GM19239 (cell line): ENCODE measurements at places on chromosomes 11 and 22.

DNA sequence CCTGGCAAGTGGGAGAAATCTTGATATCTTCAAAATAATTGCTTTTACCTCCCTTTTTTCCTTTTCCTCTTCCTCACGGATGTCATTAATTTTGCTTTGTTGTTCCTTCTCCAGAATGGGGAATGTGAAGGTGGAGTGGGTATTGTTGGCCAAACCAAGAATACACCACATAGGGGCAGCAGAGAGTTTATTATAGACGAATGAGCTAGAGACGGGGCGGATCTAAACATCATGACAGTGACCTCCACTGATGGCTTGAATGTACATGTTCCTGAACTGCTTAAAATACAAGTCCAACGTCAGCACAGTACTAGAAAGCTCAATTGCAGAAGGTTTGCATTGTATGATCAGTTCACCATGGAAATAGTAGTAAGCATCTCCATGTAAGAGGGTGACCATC is 122.3 kb upstream of the SNX19 start:
- no peak for DNase-seq

GRCh38 chr11:65212226-65212801 is 30.6 kb downstream of the CAPN1 start:
- no peak for DNase-seq

GRCh38 chr22:27581688-27582087 is 219.9 kb downstream of the MN1 start:
- DNase-seq = no peak

DNA sequence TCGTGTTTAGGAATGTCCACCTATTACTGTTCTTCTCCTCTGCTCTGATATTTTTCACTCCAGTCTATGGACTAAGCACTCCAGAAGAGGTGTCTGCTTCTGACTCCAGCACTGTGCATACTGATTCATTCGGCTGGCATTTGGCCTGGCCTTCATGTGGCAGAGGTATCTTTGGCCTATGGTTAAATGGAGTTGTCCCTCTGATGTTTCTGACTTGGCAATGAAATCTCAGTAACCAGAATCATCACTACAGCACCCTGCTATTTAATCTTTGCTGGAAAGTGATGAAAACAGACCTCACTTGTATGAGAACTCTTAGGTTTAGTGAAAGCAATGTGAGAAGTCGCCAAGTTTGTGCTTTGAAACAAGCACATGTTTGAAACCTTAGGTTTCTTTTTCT is 155.2 kb downstream of the MAML2 start:
- DNase-seq = no peak

DNA sequence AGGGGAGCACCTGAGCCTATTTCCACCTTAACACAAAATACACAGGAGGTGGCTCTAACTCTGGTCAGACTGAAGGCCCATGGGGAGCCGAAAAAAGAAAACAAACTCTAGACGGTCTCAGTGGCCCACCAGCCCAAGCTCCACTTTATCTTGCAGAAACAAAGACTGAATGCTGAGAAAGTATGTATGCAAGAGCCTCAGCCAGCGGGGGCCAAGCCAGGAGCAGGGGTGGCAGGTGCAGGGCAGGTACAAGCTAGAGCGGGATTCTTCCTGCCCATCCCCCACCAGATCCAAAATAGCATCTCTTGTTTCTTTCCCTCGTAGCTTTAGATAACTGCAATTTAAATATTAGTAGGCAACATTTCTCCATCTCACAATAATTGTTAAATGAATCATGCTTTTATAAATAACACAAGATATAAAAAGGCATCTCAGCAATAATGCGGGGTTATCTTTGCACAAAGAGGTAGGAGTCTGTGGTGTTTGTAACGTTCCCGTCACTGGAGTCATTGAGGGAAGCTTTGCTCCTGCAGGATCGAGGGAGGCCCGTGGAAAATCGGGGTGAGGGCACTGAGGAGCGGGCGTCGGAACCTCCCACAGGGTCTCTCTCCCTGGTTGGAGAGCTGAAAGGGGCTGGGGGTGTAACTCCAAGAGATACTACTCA is 418.0 kb downstream of the SHANK2 start:
- no peak for DNase-seq

GRCh38 chr11:44532809-44533208 is 32.7 kb upstream of the CD82 start:
- DNase-seq = no peak

- no peak for DNase-seq
These were observed 92.3 kb upstream of the SEPTIN5 start for GRCh38 chr22:19622061-19622441.

DNA sequence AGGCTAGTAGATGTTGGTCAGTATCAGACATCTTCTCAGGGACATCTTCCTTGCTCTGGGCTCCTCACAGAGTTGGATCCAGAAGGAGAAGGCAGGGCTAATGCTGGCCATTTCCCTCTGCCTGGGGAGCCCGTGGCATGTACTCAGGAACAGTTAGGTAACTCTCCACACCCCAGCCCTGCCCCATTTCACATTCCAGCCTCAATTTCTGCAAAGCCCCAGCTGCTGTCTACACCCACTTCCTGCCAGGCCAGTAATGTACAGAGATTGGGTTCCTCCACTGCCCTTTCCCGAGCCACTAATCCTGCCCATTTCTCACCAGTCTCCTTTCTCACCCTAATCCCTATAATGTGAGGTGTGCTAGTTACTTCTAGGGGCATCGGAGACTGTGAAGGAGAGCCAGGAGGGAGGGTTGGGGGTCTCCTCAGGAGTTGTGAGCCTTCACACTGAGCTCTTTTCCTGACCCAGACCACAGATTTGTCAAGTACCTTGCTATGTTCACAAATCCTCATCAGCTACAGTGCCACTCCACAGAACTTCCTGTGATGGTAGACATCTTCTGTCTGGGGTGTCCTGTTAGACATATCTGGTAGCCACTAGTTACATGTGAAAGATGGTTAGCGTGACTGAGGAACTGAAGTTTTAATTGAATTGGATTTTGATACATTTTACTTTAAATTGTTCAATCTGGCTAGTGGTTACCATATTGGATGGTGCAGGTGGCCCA is 1.3 kb upstream of the SEC14L3 start:
- DNase-seq = no peak
